CD4-positive, alpha-beta T cell treated with Interleukin-15 for 1 hour (primary cell): ENCODE measurements at places on chromosomes 12 and 14.

DNA sequence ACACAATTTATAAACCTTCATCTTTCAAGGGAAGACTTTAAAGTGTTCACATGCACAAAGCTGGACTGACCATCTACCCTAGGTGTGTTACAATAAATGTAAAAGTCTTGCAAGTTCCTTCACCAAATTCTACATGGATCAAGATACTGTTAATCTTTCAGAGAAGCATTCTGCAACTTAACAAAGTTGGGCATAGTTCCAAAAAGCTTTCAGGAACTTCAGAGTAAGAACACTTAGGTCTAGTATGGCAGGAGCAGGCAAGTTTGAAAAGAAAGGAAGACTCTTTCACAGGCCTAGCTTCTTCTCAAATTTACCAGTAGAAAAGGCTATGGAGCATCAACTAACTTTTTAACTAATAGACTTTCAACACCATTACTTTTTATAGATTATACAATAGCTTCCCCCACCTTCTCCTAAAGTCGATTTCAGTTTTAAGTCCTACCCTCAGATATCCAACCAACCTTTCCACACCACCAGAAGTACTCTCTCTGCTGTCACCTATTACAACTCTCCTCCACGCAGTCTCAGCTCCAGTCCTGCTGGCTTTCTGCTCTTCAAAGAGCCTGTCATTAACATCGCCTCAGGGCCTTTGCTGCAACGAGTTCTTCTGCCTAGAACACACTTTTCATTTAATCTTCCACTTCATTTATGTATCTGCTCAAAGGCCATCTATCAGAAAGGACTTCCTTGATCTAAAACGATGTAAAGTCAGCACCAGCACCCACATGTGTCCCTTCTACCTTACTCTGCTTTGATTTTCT is 333.9 kb downstream of the CEP128 start:
- no peak for DNase-seq

DNA sequence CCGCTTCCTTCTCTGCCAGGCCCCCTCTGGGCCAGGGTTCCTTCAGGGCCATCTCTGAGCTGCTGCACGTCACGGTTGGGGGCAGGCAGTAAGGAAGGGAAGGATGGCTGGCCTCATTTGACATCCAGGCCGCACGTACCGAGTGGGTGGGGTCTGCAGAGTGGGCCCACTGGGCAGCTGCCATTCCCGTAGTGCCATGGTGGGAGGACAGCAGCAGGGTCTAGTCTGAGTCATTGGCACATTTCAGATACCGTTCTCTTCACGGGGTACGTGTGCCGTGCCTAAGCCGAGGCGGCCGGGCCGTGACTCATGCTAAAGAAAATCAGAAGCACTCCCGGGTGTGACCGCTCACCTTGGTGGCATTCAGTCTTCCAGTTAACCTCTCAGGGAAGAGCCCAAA is 43.9 kb downstream of the IL31 start:
- no peak for DNase-seq

GRCh38 chr12:16166563-16167470 is 110.7 kb downstream of the SLC15A5 start:
- DNase-seq, result no peak

DNA sequence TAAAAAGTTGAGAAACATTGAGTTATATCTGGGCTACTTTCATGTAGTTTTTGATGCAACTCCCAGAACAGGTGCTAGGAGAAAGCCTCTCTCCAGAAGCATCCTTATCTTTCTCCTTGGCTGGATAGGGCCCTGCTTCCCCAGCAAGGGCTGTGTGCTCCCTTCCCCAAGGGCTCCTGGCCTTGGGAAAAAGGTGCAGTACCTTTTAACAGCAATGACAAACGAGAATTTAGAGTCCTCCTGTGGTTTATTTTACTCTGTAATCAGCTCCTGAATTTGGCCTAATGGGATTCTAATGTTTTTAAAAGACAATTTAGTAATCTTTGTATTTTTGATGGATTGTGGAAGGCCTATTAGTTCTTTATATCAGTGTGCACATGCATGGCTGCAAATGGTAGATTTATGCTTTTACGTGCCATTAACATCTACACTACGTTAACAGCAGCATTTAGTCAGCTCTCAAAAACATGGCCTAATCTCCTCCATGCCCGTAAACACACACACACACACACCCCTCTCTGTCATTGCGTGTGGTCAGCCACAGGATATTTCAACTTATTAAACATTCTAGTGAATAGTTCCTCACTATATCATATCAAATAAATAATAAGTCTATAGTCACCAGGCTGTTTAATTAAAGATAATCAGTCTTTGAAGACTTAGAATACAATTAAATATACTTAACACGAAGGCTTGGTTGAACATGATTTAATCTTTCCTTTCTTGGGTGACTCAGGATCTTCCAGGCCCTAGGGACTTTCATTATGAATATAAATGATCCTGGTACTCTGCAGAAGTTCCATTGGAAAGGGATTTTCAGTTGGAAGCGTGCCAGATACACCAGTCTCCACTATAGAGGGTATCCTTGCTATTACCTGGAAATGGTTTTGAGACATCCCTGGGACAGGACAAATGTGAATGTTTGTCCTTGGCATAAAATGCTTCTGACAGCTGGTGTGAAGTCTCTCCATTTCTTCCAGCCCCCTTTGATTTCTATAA is 181.4 kb upstream of the PWP1 start:
- DNase-seq, result no peak

DNA sequence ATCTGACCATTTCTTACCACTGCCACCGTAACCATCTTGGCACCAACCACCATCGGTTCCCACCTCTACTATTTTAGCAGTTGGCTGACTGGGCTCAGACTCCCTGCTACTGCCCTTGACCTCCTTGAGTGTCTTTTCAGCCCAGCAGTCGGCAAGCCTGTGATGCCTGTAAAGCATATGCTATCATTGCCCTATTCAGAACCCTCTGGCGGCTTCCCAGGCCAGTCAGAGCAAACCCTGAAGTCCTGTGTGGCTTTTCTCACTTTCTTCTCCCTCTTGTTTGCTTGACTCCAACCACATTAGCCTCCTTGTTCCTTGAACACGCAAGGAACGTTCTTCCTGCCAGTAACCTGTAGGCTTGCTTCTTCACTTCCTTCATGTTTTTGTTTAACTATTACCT is 6.2 kb downstream of the IRAK3 start:
- no peak for DNase-seq

DNA sequence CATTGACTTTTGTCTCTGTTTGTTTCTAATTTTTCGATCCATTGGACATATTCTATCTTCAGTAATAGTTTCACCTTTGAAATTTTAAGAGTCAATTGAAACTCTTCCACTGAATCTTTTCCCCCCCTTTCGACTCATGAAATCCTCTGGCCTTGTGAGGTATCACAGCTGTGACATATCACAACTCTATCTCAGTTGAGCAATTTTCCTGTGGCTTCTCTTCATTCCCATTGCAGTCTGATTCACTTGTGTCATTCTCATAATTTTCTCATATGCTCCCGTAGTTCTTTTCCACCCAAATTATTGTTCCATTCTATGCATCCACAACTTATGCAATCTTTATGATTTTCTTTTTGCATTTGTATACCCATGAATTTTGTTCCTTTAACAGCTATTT is 261.6 kb downstream of the DACT1 start:
- no peak for DNase-seq

- no peak for DNase-seq
These were observed 30.4 kb upstream of the ITPK1 start for GRCh38 chr14:93146119-93146518.

GRCh38 chr12:15717940-15718567 is 71.1 kb downstream of the EPS8 start:
- no peak for DNase-seq

DNA sequence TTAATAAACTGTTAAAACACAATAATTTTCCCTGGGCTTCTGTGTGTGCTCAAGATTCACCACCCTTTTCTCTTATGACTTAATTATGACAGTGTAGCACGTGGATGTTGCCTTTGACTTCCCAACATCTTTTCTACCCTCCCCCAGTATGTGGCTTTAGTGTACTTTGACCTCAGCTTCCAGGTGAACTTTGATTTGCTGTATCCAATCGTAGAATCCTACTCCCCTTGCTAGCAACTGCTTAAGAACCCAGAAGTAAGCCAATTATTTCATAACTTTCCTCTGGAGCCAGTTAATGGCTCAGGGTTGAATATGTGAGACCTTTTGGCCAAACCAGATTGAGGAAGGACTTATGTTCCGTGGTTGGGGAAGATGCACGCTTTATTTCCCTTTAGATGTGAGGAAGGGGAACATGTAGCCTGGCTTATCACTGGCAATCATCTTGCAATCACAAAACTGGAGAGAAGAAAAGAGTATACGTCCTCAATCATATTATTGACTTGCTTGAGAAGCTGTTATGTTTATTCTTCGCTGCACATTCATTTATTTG is 259.6 kb upstream of the ATP2B1 start:
- no peak for DNase-seq

DNA sequence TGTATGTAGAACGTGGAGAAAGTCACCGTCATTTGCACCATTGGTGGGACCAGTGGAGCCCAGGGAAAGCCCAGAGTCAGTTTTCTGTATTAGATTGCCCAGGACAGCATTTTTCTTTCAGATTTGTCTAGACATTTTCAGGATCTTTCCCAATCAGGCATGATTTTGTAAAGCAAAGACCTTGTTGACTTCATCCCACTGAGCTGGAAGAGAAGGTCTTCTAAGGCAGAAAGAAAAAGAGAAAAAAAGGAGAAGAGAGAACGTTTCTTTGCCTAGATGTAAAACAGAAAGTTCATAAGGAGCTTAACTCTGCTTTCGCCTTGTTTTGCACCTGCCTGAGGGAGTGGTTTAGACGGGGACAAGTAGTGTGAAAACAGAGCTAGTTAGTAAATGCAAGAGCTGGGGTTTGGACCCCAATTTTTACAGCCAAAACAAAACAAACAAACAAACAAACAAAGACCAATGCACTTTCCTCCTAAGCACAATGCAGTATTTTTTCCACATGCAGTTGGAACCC is 273.1 kb downstream of the ZFP36L1 start:
- DNase-seq, result no peak

DNA sequence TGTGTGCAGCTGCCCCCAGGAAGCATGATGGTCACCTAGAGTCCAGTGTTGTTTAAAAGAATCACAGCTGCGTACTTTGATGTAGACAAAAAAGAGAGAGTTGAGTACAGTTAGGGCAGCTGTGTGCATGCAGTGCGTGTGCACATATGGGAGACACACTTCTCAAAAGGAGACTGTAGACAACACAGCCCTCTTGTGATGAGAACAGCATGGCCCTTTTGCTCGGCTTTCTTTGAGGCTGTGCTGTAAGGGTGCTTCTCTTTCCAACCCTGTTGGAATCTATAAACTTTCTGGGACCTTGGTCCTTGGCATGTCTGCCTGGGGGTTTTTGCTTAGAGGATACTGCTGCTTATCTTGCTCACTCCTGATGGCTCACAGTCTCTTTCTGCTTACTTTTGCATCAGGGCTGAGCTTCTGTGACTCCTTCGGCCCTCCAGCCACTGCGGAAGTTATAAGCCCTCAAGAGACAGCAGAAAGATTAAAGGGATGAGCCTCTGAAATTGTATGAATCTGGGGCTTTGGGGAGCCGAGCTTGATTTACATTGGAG is 102.9 kb downstream of the DYRK2 start:
- DNase-seq, result no peak

DNA sequence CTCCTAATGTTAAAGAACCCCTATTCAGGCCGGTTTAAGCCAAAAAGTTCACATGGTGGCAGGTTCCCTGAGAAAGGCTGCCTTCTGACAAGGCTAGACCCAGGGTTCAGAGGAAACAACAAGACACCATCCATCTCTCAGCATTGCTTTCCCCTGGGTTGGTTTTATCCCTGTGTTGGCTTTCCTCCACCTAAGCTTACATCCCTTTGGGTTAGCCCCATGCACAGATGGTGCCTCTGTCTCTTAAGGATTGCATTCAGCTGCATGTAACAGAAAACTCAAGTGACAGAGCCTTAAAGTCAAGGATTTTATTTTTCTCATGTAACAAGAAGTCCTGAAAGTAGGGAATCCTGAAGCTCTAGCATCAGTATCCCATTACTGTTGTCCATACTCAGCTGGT is 42.8 kb upstream of the RIN3 start:
- no peak for DNase-seq

GRCh38 chr12:82866227-82866775 is 179.6 kb downstream of the TMTC2 start:
- DNase-seq, result no peak

GRCh38 chr14:32809255-32809654 is 129.4 kb upstream of the NPAS3 start:
- DNase-seq, result no peak

GRCh38 chr12:105736498-105736897 is 402.3 kb downstream of the NUAK1 start:
- DNase-seq, result no peak

GRCh38 chr12:2290516-2291065 is 237.8 kb downstream of the CACNA1C start:
- no peak for DNase-seq

GRCh38 chr14:64817631-64818030 is 62.1 kb downstream of the SPTB start:
- DNase-seq, result no peak

DNA sequence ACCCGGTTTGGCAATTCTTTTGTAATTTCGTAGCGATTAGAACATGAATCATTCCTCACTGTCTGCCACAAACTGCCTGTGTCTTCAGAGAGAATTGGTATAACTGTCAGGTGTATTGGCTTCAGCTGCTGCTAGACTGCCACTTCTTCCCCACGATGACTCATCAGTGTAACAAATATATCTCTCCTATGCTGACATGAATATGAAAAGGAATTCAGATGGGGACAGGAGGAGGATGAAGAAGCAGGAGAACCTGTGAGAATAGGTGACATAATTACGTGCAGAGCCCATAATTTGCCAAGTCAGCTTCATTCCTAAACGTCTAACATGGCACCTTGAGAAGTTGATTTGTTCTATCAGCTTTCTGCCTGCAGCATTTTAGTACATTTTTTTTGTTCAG is 64.9 kb downstream of the FRMD6 start:
- no peak for DNase-seq

- no peak for DNase-seq
These were observed 135.5 kb downstream of the CRADD start for GRCh38 chr12:93812626-93813025.

- no peak for DNase-seq
These were observed 23.7 kb downstream of the LEMD3 start for GRCh38 chr12:65192963-65193516.

DNA sequence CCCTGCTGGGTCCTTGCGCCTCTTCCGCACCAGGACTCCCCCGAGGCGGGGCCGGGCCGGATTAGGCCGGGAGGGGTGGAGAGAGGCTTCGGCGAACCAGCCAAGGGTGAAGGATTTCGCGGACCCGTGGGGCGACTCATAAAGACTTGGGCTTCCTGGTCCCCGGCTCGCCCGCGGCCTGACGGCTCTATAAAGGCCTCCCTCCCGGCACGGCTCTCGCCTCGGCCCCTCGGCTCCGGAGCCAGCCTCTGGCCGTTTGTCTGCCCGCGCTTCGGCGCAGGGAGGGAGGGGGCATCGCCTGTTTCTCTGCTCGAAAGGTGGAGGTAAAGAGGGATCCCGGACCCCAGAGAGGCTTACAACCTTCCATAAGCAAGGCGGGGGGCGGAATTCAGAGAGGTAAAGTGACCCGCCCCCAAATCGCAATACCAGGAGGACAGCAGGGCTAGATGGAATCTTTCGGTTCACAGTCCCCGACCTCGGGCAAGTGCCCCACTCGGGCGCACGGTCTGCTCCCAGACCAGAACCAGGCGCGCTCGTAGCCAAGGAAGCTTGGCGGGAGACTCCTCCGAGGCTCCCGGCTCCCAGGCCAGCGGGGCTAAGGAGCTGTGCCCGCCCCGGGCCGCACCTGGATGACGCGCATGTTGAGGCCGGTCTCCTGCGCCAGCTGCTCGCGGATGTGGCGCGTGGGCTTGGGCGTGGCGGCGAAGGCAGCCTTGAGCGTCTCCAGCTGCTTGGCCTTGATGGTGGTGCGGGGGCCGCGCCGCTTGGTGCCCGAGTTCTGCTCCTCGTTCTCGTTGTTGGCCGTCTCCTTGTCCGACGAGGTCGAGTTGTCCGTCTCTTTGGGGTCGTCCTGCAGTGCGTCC is 3.9 kb downstream of the LHX5 start:
- DNase-seq, result no peak
